HuH-7.5 (cell line): ENCODE measurements at places on chromosomes 4 and X.

DNA sequence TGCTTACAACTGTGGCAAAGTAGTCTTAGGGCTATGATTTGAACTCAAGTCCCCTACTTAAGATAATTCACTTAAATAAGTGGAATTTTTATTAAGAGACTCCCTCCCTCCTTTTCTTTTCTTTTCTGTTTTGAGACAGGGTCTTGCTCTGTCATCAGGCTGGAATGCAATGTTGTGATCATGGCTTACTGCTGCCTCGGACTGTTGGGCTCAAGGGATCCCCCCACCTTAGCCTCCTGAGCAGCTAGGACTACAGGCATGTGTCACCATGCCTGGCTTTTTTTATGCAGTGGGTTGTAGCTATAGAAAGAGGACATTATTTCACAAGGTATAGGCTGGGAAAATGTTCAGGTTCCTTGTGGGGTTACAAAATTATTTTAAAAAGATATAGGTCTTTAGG, 19.2 kb downstream of the DIAPH2 start:
- no peak for DNase-seq

DNA sequence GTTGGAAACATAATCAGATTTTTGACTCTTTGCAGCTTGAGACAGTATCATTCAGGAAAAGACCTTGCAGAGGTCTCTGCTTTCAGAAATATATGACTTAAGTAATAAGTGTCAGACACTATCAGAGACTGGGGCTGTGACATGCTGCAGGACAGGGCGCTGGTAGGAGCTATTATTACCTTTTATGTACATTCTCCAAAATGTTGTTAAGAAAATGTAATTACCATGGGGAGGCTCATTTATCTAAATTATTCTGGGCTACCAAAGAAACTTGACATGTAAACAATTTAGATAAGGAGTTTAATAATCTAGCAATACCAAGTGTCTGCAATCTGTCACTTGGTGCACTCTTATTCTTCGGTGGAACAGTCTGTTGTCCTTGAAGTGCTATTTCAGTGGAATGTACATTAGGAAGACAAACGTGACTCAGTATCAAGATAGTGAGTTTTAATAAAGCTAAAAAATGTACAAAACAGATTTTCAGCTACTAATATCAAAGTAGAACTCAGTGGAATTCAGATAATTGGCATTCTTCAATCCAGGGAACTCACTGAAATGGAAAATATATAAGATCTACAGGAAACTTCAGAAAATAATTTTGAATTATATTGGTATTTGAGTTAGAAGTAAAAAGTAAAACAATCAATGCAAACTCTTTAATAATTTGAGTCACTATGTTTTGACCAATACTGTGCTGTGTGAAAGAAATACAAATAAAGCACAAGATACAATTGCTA, 214.5 kb downstream of the KCNIP4 start:
- no peak for DNase-seq

DNA sequence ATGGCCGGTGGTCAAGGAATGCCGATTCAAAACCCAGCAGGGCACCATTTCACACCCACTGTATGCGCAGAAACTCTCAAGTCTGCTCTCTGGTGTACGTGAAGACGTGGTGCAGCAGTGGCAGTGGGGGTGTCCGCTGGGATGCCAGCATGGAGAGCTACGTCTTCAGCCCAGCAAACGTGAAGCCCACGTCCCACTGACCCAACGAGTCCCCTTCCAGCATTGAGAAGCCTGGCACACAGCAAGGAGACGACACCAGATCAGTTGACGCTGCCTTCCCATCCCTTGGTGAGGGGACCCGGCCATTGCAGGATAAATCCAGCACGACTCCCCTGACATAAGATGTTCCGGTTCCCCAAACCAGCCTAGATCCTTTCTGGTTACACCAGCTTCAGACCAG, 2.2 kb upstream of the PLXNB3 start:
- DNase-seq: no peak

GRCh38 chr4:150886597-150886996, 128.5 kb downstream of the LRBA start:
- no peak for DNase-seq

DNA sequence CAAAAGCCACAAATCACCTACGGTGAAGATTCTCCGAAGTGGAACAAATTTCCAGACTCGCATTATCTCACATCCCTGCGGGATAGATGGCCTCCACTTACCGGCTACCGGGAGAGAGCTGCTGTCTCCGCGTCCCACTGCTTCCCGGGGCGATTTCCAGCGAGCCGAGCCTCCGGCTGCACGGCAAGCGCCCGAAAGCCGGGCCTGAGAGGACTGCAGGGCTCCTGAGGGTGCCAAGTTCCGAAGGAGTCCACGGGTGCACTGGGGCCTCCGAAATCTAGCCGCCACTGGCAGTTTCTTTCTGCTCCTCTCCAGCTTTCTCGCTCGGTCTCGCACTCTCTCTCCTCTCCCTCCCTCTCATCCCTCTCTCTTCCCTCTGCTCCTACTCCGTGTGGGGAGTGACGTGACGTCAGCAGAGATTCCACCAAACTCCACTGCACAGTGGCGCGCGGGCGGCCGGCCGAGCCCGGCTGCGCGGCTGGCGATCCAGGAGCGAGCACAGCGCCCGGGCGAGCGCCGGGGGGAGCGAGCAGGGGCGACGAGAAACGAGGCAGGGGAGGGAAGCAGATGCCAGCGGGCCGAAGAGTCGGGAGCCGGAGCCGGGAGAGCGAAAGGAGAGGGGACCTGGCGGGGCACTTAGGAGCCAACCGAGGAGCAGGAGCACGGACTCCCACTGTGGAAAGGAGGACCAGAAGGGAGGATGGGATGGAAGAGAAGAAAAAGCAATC, 14.0 kb upstream of the PITX2 start:
- DNase-seq: peak; percentile 68

GRCh38 chr4:92241094-92241493, 62.7 kb upstream of the GRID2 start:
- no peak for DNase-seq

DNA sequence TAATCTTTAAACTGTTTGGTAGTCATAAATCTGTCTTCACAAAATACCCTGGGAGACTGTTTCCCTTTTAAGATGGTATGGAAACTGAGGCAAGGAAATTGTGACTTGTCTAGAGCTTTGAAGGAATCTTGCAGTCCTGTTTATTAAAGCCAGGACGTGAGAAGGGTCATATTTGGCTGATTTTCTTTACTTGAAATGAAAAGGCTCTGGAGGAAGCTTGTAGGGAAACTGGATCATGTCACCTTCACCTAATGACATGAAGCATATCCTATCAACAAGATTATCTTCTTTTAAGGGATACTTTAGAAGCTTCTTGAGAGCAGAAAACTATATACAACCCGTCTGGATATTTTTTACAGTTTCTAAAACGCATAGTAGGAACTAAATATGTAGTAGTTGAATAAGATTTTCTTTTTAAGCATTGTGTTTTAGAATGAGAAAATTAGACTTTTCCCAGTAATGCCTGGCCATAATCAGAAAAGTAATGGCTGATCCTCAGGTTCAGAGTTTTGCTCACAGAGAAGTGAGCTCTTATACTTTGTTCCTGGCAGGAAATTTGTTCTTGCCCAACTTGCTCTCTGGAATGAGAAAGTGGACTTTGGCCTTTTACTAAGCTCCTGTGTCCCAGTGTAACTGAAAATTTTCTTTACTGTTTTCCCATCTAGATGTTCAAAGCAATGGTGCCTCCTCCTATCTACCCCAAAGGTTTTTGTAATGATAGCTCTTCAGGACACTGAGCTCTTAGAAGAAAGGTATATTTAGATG, 136.8 kb upstream of the AFF2 start:
- peak; percentile 6 for DNase-seq

DNA sequence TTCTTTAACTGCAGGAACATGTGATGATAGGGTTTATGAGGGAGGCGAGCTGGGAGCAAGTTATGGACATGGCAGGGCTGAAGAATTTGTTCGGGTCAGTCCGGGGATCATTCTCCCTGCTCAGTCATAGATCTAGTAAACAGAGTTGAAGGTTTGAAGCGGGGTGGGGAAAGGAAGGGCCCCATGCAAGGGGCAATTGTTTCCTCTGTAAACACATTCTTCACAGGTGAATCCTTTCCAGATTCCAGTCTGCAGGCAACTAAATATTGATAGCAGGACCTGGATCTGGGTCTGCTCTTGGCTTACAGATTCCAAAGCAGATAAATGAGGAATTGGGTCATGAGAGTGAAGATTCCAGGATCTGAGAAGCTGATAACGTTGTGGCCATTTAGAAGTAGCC, 44.3 kb upstream of the ARHGAP24 start:
- no peak for DNase-seq

GRCh38 chr4:145815027-145815612, 123.5 kb downstream of the ZNF827 start:
- DNase-seq: no peak

GRCh38 chr4:48269861-48270522, 354 bp upstream of the TEC start:
- peak; percentile 81 for DNase-seq

DNA sequence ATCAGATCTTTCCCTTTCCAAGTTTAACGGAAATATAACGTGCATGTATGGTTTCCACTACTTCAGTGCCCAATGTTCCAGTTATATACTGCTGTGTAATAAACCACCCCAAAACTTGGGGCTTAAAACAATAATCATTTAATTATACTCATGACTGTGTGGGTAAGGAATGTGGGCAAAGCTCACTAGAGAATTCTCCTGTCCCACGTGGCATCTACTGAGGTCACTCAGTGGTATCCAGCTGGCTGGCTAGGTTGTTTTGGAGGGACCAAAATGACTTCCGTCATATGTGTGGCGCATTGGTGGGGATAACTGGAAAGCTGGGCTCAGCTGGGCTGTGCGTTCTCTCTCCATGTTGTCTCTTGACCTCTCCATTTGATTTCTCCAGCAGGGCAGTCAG, 18.5 kb downstream of the ZCCHC18 start:
- DNase-seq: no peak

GRCh38 chr4:128519163-128519830, 231.7 kb upstream of the PGRMC2 start:
- DNase-seq: no peak

- no peak for DNase-seq
Observed at GRCh38 chrX:134711135-134711921, 53.1 kb upstream of the PLAC1 start.

- DNase-seq: no peak
Observed at GRCh38 chr4:53314252-53314651, 51.6 kb downstream of the SCFD2 start.

GRCh38 chr4:91322961-91323360, 980.8 kb upstream of the GRID2 start:
- DNase-seq: no peak

GRCh38 chr4:83252782-83253405, 31.7 kb downstream of the COQ2 start:
- peak; percentile 27 for DNase-seq

DNA sequence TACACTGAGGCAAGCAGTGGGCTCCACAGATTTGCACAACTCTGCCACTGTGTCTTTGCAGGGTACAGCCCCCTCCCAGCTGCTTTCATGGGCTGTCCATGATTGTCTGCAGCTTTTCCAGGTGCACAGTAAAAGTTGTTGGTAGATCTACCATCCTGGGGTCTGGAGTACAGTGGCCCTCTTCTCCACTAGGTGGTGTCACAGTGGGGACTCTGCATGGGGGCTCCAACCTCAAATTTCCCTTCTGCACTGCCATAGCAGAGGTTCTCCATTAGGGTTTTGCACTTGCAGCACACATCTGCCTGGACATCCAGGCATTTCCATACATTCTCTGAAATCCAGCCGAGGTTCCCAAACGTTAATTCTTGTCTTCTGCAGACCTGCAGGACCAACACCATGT, 1002.3 kb downstream of the FAM133A start:
- DNase-seq: no peak

- DNase-seq: no peak
Observed at GRCh38 chr4:159305129-159305528, 202.2 kb downstream of the RAPGEF2 start.

- DNase-seq: no peak
Observed at GRCh38 chrX:38726612-38727011, 74.6 kb upstream of the MID1IP1 start.

DNA sequence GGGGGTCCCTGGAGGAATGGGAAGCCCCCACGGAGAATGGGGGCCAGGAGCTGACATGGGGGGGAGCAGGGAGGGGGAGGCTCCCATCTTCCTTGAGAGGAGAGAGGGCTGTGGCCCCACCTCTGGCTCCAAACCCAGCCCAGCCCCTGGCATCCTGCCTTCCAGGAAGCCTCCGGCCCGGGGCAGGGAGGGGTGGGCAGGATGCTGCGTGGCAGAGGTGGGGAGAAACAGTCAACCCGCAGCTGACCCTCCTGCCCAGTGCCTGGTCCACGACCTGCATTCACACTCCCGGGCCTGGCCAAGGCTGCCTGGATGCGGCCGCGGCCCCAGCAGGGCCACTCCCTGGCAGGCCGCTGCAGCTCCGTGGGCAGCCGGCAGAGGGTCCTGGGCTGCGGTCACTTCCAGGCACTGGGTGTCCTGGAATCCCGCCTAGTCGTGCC, 39.0 kb downstream of the CPLX1 start:
- DNase-seq: no peak

- DNase-seq: no peak
Observed at GRCh38 chrX:37776283-37776986, 3.4 kb upstream of the CYBB start.

DNA sequence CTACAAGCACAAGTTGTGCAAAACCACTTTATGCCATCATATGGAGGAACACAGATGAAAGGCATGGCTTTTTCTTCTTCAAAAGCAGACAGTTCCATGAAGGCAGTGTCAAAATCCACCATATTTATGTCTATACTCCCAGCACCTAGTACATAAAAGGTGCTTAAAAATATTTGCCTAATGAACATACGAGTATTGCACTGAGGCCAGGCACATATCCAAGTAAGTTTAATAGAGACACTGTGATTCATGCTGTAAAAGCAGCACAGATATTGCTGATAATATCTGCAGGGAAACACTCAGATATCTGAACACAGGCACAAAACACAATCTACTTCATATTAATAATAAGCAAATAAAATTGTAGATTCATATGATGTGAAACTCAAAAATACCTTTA, 48.1 kb upstream of the CXCL8 start:
- DNase-seq: no peak

- DNase-seq: no peak
Observed at GRCh38 chr4:67632492-67632891, 68.5 kb downstream of the UBA6 start.

DNA sequence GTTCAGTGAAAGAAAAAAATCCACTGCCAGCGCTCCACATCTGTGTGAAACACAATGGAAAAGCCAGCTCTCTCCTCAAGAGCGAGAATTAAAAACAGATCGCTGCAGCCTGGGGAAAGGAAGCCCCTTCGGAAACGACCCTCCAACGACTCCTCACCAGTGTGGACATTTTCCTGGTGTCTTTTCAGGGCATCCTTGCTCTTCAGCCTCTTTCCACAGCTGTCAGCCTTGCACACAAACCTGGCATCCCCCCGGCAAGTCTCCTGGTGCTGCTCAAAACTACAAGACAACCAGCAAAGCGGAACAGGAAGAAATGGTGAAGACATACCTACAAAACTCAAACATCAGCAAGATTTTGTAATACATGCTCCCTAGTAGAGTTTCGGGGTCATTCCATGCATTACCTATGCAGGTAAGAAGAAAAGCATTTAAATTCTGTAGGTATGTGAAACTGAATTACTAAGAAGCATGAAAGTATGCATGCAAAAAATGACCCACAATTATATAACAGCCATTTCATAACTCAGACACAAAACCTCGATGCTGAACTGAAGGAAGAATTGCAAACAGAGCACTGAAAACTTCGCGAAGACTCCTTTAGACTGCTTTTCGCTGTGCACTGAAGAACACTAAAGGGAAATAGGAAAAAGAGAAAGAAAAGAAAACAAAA, 106.1 kb downstream of the PRDM5 start:
- DNase-seq: no peak

GRCh38 chr4:76515975-76516843, 81.2 kb downstream of the SHROOM3 start:
- DNase-seq: no peak

- DNase-seq: no peak
Observed at GRCh38 chrX:69210581-69210980, 45.3 kb upstream of the PJA1 start.
